ENCODE measurements at places on chromosomes 11 and 22. TPM values are rescaled to one million over a fixed set of nuclear protein-coding genes. Genes with fewer than 3 reads are reported as not detected.

DNA sequence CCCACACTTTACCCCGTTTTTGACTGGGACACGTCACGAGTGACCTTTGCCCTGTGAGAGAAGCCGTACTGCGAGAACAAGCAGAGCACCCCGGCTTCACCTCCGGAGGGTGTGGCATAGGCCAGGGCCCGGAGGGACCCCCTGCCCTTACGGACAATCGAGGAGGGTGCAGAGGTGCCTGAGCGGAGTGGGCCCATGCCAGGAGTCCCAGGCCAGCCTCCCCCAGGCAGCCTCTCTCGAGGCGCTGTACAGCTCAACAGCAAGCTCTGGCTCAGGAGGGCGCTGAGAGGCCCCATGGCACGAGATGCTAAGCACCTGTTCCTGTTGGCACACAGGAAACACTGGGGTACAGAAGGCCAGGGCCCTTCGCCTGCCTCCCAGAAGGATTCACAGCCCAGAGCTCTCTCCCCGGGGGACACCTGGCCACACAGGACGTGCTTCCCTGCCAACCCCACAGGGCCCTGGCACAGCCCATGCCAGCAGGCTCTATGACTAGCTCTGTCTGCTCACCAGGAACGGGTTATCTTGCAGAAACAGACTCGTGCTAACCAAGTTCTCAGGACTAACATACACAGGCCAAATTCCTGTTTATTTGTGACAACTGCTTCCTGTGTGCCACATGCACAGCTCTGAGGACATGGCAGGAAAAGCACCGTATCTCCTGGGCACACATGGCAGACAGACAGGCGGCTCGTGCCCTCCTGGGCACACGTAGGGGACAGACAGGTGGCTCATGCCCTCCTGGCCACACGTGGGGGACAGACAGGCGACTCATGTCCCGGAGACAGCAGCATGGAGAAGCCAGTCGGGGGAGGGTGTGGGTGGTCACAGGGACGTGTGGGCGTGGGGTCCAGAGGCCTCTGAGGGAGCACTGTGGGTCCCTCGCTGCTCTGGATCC is 11.6 kb downstream of the TOLLIP start:
- DNase-seq, result no peak

GRCh38 chr11:117589063-117589462 is 208.0 kb downstream of the DSCAML1 start:
- DNase-seq, result no peak

MRGPRX4 gene
- total RNA-seq, result not detected

OR51D1 gene
- not detected for total RNA-seq

All from Daoy (cell line).